ENCODE measurements at places on chromosomes 1 and 21.

DNA sequence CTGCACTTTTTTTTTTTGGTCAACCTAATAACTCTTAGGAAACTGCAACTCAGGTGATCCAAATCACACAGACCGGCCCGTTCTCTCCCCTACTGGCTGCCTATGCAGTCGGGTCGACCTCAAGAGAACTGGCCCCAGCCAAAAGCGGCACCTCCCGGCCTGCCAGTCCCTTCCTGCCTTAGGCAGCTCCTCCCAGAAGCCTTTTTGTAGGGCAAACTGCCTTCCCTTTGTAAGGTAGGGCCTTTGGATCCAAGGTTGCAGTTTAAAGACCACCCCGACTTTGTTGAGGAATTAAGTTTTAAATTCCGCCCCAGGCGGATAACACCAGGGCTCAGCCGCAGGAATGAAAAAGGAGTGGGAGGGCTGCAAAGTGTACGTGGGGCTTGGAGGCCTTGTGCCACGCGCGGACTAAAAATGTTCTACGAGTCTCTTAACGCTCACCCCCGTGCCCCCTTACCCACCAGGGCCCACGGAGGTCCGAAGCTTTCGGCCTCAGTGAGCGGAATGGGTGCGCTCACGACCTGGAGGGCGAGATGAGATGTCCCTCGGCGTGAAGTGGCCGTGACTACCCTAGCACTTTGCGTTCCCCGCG, 642 bp upstream of the ST3GAL3 start:
- DNase-seq: peak; percentile 21

GRCh38 chr1:26949266-26949925, 10.9 kb downstream of the KDF1 start:
- DNase-seq: no peak

GRCh38 chr1:204267191-204267601, 53.4 kb upstream of the GOLT1A start:
- no peak for DNase-seq

GRCh38 chr1:65791801-65792668, 660 bp upstream of the PDE4B start:
- peak; percentile 46 for DNase-seq

- no peak for DNase-seq
Measured at GRCh38 chr1:225388372-225388771, 39.5 kb downstream of the LBR start.

DNA sequence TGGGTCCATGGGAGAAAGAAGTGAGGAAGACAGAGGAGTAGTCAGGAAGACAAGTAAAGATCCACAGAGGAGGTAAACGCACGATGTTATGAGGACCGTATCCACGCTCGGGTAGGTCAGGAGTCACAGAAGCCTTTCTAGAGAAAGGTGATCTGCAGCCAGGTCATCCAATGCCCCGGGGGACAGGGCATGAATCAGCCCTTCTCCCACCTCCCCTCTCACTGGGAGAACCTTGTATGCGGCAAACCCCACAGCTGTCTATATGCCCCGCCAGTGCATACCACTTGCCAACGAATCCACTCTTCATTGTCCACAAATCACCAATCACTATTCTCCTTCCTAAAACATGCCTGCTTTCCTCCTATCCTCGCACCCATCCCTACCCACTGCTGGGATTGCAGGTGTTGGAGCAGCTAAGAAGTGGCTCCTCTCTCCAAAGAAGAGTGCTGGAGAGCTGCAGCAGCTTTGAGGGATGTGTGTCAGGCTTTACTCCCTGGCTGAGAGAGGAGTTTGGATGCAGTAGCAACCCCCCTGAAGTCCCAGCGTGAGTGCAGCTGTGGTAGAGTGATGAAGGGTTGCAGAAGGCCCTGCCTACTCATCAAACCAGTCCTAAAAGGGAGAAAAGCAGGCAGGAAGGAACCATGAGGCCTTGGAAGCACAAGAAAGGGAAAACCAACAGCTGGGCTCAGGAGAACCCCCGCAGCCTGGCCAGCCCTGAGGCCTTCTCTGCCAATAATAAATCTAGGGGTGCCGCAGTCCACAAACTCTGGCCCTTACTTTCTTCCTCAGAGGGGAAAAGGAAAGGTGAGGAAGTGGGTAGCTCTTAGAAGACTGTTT, 102.2 kb upstream of the GADD45A start:
- no peak for DNase-seq

- no peak for DNase-seq
Measured at GRCh38 chr21:27498025-27498424, 531.1 kb upstream of the ADAMTS5 start.

DNA sequence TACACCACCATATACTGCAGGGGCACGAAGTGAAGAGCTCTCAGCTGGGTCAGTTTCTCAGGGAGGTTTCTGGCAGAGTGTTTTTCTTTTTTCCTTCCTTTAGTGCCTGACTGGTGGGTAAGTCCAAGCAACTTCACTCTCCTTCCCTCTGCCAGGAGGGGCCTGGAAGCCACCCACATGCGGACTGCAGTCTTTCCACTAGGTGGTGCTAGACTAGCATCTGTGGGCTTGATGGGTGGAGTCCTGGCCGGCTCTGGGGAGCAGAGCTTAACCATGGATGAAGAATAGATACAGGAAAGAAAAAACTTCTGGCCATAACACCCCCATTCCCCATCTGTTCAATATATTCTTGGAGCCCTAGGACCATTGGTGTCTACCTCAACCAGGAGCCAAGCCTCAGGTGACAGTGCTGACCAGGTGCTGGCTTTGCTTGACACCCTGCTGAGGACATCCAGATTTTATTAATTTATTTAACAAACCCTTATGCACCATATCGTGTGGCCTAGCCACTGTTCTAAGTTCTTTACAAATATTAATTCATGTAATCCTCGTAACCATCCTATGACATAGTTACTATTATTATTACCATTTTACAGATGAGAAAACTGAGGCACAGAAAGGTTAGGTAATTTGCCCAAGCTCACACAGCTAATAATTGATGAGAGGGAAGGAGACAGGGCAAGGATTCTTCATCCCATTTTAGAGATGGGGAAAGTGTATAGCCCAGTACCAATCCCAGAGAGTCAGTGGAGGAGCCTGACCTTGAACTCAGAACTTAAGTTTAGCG, 126.7 kb upstream of the CSF3R start:
- peak; percentile 85 for DNase-seq

DNA sequence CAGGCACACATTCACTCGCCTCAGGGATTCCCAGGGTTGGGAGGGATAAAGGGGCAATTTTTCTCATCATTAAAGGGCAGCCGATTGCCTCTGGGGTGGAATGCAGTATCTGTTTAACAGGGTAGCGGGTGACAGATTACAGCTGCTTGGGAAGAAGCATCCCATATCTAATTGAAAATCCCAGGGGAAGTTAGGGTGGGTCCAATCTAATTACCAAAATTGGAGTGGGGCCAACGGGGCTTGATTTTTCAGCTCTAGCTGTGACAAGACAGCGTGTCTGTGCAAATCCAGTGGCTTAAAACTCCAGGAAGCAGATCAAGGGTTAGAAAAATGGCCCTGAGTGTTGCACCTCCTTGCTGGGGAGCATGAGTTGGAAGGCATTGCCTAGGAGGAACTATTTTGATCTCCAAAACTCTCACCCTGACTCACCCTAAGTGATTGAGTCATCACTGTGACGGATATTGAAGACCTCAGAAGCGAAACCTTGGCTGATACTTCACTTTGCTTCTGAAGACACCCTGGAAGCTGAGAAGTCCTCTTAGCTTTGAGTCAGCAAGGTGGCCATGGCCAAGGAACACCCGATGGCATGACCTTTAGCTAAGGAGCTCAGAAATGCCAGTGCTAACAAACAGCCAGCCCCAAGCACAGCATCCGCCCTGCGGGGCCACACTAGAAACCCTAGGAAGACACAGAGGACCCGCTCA, 46.0 kb downstream of the GRHL3 start:
- DNase-seq: no peak

DNA sequence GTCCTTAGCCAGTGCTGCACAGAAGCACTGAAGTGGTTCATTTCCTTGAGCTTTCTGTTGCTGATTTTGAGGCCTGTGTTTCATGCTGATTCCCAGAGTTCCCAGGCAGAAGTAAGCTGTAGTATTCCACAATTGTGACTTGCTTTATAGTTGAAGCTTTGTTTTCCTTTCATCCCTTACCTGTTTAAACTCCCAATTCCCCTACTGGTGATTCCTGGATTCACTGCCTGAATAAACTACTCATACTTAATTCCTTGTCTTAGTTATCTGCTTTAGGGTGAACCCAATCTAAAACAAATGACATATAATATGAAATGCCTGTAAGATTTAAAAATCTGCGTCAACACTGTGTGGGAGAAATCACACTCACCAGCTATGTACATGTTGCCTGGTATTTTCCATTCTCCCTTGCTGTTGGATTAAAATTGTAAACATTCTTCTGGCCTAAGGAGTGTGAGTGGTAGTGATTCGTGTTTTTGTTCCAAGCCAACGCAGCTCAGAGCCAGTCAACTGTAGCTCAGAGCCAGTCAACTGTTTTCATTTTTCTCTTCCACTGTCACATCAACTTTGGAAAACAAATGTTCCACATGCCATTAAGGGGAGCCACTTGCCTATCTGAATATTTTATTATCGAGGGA, 879.4 kb downstream of the MRPL39 start:
- no peak for DNase-seq

- no peak for DNase-seq
Measured at GRCh38 chr1:5966543-5967205, 25.6 kb downstream of the NPHP4 start.

DNA sequence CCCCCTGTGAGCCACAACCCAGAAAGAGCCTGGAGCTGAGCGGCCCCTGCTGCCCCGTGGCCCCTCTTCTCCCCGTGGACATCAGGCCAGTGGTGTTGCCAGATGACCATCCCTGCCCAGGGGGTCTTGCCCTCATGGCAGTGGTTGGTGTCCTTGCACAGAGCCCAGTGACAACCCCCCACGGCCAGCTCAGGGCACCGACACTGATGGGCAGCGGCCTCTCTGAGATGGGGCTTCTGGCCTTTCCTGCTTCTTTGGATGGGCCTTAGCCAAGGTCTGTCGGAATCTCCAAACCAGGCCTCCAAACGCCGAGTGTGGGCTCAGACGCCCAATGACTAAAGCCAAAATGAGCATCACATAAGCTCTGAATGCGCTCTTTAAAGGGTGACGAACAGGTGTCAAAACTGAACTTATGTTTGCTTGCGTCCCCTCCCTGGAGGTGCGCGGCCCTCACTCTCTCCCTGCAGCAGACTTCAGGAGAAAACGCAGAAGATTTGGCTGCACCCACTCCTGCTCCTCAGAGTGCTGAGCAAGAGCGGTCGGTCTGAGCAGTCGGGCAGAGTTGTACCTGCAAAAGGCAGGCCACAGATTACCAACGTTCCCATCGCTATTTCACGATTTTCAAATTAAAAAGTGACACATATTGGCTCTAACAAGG, 41.9 kb downstream of the UBE2G2 start:
- DNase-seq: no peak

DNA sequence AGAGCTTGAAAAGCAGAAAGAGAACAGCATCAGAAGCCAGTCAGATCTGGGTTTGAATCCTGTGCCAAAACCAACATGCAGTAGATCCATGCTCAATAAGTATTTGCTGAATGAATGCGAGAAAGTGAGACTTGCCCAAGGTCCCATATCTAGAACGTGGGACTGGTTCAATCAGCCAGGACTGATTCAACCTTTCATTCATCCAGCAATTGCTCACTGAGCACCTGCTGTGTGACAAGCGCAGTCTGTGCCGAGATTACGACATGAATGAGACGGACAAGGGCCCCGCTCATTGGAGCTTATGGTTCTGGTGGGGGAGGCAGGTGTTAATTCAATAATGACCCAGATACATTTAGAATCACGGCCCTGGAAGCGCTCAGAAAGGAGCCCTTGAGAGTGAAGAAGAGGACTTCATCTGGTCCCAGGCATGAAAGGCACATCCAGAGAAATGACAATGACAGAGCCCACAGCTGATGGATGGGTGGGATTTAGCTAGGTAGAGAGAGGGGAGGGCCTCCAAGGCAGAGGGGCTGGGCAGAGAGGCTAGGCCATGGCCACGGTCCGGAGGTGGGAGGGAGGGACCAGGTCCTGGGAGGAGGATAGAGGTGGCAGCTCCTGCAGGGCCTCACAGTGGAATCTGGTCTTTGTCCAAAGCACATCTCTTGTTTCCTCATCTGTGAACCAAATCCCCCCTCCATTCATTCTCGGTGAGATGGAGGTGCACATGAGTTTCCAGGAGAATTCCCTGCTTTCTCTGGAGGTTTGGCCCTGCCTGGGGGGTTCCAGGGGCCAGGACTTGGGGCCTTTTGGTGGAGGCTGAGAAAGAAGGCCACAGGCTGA, 4.2 kb upstream of the FAM131C start:
- no peak for DNase-seq

- no peak for DNase-seq
Measured at GRCh38 chr1:214544791-214545190, 6.6 kb downstream of the PTPN14 start.

- DNase-seq: no peak
Measured at GRCh38 chr1:41695118-41695745, 210.7 kb upstream of the EDN2 start.

DNA sequence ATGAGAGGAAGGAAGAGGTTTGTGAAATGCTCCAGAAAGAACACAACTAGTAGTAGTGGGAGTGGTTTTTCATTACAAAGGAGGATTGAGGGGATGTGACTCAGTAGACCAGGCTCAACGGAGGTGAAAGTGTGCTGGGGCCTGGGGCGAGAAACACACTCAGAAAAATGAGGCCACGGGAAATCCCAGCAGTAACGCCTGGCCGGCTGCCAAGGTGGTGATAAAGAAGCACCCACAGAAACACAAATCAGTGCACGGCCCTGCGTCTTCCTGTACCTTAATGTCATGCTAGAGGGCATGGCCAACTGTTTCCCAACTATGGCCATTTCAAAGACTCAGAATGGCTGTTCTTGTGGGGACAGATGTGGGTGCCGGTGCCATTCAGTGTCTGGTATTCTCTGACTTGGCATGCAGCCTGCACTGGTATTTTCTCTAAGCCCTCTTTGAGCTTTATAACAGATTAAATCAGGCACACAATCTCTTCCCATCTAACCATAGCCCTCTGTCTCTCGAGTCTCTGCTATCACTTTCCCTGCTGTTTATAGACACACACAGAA, 38.2 kb downstream of the URB2 start:
- peak; percentile 3 for DNase-seq

DNA sequence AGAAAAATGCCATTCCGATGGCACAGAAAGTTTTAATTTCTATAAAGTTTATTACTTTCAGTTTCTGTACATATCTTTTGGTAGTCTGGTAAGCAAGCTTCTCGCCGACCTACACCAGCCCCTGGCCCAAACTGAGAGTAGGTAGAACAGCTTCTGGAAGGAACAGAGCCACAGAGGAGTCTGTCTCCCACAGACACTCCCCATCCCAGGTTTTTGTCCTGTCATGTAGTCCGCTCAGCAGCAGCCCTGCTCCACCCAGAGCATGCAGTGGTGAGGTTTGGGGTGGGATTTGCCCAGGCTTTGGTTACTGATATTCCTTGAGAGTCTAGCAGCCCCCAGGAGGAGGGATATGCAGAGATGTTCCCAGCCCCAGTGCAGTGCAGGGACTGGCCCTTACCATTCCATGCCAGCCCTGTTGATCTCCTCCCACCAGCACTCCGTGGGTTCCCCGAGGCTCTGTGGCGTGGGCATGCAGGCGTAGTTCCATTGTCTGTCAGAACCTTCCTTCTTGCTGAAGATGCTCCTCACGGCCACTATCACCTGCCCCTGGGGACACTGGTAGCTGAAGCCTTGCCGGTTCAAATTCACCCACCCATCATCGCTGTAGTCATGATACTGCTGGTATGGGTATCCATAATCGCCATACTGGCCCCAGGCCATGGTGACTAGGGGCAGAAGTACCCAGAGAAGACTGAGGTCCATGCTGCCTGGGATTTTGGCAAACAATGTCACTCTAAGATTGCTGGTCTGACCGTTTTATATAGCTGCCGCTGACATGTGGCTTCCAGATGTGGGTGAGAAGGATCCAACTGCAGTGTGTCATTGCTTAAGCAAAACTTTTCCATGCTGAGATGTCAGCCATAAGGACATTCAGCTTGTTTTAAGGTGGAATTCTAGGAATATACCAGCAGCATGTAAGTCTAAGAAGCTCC, at the start of gene DPT:
Gene DPT (minus strand): TSS at position 734 of the 932 bp plus-strand sequence. CDS start 32 bp downstream, at position 702.
- DNase-seq: no peak
